ENCODE measurements at places on chromosomes 1 and 21.

DNA sequence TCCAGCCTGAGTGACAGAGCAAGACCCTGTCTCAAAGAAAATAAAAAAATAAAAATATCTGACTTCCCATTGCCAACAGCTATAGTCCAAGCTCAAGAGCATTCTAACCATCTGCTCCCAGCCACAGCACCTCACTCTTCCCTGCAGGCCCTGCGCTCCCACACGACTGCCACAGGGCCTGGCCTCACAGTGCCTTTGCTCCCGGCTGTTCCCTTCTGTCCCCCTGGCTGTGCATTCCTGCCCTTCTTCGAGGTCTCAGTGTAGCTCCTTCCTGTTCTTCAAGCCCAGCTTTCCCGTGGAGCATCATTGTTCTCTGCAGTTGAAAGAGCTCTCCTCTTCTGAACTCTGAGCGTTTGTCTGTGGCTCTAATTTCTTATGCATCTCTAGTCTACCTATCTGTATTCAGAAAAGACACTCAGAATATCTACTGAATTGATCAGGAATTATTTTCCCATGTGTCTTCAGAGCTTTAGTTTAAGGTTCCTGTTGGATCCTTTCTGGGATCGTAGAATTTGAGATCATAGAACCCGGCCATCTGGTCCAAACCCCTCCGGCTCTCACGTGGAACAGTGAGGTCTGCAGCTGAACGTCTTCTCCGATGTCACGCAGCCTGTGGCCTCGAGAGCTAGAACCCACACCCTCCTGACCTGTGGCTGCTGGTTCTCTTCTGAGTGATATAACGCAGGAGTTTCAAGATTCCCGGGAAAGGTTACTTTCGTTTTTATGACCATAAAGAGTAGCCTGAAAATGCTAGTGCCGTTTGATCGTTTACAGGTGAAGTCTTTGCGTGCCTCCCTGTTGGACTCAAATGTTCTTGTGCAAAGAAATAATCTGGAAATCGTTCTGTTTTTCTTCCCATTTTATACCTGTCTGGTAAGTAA, 54.4 kb downstream of the DOP1B start:
- no peak for DNase-seq

GRCh38 chr1:24293392-24294227, 25.5 kb upstream of the GRHL3 start:
- no peak for DNase-seq

- no peak for DNase-seq
Observed at GRCh38 chr1:177209357-177209756, 38.6 kb downstream of the BRINP2 start.

DNA sequence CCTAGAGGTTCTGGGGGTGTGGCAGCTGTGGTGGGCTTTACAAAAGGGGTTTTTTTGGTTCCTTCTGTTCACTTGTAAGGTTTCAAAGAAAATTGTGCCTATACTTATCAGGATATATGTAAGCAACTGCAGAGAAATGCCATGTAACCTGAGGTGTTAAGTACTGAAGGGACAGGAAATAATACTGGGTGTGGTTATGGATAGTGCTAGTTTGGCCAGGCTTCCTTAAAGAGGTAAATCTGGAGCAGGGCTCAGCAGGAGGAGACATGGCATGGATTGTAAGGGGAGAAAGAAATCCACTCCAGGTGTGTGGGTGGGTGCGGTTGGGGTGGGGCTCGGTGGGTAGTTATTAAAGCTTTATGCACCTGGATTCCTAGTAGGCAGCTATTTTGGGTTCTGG, 28.3 kb downstream of the KIRREL1 start:
- no peak for DNase-seq

DNA sequence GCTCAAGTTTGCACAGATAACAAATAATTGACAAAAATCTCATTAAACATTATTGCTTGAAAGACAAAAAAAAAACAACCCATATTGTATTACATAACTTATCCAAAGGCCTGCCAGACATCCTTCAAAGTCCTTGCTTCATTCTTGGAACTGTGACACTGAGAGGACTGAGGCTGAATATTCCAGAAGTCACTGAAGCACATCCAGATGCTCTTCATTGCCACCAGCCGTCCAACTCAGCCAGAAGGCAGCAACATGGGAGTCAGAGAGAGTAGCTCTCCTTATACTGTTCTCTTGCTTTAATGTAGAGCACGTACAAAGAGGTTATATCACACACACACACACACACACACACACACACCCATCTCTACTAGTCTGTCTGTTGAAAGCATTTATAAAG, 755.0 kb downstream of the LTN1 start:
- no peak for DNase-seq

- DNase-seq: no peak
Observed at GRCh38 chr21:21246007-21246406, 247.8 kb downstream of the NCAM2 start.

GRCh38 chr1:8763888-8764287, 53.6 kb downstream of the RERE start:
- no peak for DNase-seq

DNA sequence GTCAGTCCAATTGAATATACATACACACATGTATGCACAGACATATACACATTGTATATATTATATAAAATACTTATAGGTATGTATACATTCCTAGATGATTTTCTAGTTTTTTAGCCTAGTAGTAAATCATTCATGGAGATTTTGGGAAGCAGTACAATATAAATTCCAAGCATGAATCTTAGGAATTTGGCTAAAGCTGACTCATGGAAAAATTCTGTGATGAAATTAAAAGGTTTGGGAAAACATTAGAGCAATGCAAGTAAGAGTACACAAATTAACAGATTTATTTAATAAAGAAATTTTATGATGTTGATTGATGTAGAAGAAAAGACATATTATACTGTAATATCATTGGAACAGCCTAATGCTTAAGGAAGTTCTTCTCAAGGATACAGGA, 43.7 kb upstream of the PTGFR start:
- no peak for DNase-seq

- DNase-seq: no peak
Observed at GRCh38 chr21:42289926-42290325, 25.3 kb downstream of the TFF3 start.

DNA sequence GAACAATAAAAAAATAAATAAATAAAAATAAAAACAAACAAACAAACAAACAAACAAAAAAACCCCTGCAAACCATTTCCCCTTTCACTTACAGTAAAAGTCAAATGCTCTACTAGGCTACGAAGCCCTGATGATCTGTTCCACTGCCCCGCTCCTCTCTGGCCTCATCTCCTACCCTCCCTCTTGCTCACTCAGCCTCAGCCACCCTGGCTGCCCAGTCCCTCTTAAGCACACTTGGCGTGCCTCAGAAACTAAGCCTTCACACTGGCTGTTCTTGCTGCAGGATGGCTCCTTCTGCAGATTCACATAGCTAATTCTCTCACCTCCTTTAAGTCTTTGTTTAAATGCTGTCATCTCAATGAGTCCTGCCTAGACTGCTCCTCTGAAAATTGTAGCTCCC, 30.8 kb upstream of the UHMK1 start:
- DNase-seq: no peak

DNA sequence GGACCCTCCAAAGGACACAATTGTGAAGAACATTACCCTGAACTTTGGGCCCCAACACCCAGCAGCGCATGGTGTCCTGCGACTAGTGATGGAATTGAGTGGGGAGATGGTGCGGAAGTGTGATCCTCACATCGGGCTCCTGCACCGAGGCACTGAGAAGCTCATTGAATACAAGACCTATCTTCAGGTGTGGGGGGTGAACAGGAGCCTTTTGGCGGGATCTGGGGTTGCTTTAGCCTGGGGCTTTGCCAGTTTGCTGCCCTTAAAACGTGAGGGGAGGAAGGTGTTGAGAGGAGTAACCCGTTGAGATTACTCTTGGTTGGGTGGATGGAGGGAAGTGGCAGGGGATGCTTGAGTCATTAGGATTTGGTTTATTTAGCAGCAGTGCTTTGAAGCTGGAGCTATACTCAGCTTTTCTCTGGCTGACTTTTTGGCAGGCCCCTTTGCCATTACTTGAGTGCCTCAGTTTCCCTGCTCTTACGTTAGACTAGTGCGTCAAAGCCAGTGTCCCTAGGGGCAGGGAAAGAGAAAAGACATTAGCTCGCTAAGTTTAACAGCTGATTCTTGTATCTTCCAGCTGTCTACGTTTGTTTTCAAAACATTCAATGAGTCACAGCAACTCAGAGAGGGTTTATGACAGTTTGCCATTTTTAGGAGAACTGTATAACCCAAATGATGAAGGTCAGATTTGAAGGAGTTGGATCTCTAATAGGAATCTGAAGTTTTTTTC, 4.4 kb downstream of the NDUFS2 start:
- DNase-seq: no peak

GRCh38 chr1:225418059-225418458, 9.8 kb downstream of the LBR start:
- no peak for DNase-seq

- no peak for DNase-seq
Observed at GRCh38 chr21:41064334-41064791, 103.6 kb upstream of the BACE2 start.

GRCh38 chr1:26788836-26789611, 1.3 kb downstream of the PIGV start:
- DNase-seq: peak; percentile 70

DNA sequence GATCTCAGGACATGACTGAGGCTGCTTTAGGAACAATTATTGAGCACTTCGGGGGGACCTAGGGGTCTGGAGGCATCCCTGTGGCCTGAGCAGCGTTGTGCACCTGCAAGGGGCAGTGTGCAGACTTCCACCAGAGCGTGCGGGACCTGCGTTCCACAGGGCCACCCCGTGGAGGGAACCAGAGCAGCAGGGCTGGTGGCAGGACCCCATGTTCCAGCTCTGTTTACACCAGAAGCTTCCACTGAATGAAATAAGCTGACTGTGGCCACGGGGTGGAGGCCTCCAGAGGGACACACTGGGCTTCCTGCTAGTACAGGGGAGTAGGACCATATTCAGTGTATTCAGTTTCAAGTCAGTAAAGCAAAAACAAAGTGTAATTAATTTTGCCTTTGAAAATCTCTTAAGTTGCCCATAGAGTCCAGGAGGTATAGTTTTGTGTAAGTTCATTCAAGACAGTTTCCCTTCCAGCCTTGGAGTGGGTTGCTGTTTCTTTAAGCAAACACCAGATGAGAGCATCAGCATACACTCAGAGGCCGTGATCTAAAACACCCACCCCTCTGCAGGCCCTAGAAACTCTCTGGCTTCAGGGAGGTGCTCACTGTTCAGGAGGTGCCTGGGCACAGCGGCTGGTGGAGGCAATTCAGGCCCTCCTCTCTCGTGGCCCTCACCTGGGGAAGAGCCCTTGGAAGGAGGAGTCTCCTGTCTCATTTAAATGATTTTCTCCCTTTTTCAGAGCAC, 16.6 kb downstream of the SLC1A7 start:
- DNase-seq: no peak

DNA sequence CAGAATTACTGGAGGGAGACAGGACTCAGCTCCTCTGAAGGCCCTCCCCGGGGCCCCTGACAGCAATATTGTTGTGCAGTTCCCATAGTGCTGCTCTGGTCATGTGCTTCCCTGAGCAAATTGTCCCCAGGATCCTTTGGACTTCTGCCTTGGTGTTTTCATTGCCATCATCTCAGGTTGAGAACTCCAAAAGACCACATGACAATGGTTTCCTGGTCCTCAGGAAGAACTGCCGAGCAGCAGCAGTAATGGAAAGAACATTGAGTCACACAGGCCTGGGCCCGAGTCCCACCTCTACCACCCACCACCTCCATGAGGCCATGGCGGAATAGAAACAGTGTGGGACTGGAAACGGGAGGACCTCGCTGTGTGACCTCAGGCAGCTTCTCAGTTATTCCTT, 6.3 kb upstream of the CTTNBP2NL start:
- no peak for DNase-seq

DNA sequence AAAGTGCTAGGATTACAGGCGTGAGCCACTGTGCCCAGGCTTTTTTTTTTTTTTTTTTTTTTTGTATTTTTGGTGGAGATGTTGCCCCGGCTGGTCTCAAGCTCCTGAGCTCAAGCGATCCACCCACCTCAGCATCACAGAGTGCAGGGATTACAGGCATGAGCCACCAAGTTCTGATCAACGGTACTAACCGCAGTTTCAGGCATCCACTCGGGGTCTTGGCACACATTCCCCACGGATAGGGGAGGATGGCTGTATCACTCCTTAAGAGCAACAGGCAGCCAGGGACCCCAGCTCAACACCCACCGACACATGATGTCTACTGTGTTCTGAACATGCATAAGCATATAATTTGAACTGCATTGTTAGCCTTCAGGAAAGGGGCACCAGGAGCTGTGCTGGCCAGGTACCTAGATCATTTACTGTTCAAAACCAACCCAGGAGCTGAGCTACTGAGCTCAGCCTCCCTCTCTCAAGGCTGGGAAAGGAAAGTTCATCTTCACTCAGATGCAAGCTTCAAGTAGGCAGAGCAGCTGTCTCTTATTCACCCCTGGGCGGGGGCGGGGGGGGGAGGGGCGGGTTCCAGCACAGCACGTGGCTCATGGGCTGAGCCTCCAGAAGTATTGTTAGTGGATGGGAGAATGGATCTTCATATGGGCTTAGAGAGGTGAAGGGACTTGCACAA, 24.7 kb downstream of the CAPZB start:
- no peak for DNase-seq

DNA sequence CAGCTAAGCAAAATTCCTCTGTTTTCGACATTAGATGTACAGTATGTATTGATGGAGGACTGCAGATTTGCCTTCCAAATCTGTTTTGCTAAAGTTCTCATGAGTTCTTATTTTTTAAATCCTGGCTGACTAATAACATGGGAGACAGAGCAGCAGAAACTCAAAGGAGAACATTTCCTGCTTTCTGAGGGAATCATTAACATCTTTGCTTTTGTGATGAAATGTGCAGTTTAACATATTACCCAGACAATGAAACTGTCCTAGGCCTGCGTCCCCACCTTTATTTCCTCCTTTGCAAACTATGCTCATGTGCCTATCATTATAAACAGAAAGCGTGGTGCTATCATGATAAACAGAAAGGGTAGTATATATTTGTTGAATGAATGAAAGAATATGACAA, 149.9 kb downstream of the ZP4 start:
- no peak for DNase-seq

- DNase-seq: no peak
Observed at GRCh38 chr1:32200226-32201010, at the start of gene CCDC28B. Gene CCDC28B, plus strand, starts transcription at chr1:32200595. Its CDS starts 1,341 bp downstream, at chr1:32201936.

DNA sequence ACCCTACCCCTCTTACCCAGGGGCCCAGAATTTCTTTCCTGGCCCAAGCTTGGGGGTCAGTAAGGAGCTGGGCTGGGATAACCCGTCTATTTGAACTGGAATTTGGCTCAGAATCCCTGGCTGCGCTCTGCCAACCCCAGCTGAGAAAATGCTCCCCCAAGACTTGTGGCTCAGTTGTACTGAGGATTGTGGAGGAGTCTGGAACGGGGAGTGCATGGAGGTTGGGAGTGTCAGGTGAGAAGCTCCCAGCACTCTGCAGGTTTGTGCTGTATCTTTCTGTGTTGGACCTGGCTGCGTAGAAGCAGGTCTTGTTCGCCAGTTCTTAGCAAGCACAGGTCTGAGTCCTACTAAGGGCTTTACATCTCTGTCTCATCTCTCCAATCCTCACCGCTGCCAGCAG, 1.6 kb downstream of the TCEA3 start:
- no peak for DNase-seq

GRCh38 chr21:43632373-43632905, 26.8 kb downstream of the HSF2BP start:
- no peak for DNase-seq

Data from bone marrow (tissue), 2 donors.